ENCODE measurements at places on chromosomes 1 and 21.
A peak's percentile ranks its signal among the peaks of the same experiment; 100 is the strongest.

DNA sequence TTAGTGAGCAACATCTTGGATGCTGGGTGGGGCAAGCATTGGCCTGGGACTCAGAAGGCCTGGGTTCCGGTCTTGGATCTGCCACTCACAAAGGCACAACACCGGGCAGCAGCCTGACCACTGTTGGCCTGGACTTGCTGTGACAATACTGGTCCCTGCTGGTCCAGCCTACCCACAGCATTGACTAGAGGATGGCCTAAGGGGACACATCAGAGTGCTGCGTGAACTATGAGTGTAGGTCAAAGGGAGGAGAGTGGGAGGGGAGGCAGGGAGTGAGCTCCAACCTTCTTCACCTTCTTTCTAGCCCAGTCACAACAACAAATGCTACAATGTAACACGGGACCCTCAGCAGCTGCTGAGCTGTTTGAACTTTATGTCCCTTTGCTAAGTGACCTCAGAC lies 31.1 kb downstream of the TMEM50A start:
- no peak for DNase-seq

DNA sequence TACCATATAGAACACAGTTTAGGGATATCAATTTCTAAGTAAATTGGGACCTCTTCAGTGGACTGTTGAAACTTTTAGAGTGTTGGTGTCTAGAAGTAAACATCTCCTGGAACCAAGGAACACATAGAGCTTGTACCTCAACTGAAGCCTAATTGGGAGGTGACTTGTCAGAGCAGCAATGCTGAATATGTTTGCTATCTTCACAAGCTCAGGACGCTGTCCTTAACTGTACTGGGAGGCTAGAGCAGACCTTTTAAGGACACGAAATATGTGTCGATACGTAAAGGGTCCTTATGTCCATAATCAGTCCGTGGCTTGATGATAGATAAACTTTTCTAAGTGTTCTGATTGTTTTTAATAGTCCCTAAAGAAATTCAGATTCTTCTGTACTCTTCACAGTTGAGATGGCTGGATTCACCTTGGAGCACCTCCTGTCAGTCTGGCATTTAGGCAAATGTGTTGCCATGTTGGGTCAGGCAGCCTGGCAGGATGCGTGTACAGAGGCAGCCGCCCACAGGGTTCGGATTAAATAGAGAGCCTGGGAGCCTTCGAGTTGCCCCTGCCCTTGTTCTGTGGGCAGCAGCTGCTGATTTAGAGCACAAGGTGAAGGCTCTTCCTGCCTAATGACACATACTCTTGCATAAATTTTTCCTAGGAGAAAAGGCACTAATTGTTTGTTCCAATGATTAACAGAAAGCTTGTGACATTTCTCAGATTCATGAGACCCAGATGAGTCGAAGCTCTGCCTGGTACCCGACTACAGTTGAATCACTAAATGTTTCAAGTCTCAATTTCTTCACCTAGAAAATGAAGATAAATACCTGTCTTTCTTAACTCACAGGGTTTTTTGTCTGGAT lies 3.6 kb downstream of the ACTN2 start:
- no peak for DNase-seq

GRCh38 chr1:22329148-22329515 lies 122.5 kb upstream of the ZBTB40 start:
- no peak for DNase-seq

- DNase-seq = no peak
Measured at GRCh38 chr21:33332143-33332542, 7.4 kb downstream of the IFNAR1 start.

DNA sequence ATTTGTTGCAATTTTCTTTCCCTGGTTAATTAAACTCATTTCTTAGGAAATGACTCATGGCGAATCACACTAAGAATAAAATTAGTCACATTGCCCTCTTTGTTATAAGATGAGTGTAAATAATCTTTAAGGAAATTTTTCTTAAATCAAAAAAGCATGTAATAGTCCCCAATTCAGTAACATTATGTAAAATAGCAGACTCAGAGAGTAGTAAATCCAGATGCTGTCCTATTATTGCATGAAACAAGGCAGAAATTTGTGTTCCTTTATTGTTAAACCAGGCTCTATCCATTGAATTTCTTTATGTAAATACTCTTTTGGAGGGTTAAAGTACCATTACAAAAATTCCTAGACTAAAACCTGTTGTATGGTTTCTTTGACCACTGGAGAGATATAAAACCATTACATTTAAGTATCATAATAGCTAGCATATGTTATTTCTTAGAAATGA lies 154.5 kb upstream of the C1orf87 start:
- DNase-seq = no peak

DNA sequence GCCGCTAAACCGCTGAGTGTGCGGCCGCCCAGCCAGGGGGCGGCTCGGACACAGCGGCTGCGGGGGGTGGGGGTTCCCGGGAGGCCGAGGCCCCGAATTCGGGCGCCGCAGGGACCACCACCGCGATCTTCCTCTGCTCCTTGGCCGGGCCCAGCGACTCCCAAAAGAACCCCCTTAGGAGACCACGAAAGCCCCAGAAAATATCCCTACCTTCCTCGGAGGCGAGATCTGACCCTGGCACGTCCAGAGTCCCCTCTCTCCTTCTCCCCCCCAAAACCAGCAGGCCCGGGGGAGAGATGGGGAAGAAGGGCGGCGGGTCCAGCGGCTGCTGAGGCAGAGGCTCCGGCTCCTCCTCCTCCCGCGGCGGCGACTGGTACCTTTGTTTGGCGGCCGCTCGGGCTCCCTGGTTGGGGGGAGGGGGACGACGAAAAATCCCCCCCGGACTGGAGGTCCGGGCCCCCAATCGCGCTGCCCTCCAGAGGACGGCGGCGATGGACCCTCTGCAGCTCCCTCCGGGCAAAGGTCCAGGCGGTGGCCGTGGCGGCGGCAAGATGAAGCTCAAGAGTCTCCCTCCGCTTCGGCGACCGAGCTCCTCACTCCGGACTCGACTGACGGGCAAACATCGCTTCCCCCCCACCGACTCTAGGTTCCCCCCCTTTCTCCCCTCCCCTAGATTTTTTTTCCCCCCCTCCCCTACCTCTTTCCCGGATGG lies at the start of gene ARID4B:
ARID4B (minus strand) TSS at position 621 of the 712 bp plus-strand sequence. CDS start 1,260 bp downstream, outside the sequence.
- DNase-seq = peak; percentile 69

GRCh38 chr1:18464665-18465050 lies 16.1 kb upstream of the KLHDC7A start:
- DNase-seq = no peak

DNA sequence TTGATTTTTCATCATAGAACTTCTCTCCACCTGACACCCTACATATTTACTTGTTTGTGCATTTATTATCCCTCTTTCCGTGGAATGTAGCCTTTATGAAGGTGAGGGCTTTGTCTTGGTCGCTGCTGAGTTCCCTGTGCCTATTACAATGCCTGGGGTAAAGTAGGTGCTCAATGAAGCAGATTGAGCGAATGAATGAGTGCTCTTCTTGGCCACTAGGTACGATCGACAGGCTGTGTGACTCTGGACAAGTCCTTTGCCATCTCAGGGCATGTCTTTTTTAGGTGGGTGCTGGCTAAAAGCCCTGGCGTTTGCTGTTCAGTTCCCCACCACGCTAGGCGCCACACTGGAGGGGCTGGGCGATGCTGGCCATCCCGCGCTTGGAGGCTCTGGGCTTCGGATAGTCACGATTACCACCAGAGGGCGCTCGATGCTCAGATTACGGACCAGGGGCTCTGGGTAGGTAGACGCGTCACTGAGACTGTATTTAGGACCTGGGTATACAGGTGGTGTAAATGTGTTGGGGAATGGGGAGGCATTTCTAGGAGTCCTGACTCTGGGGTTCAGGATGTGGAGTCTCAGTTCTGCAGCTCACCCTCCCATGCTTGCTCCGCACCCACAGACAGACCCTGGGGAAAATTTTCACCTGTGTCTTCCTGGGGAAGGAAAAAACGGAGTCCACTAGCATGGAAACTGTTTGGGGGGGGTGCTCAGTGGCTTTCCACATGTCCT lies 71.0 kb upstream of the CSF3R start:
- DNase-seq = peak; percentile 62

DNA sequence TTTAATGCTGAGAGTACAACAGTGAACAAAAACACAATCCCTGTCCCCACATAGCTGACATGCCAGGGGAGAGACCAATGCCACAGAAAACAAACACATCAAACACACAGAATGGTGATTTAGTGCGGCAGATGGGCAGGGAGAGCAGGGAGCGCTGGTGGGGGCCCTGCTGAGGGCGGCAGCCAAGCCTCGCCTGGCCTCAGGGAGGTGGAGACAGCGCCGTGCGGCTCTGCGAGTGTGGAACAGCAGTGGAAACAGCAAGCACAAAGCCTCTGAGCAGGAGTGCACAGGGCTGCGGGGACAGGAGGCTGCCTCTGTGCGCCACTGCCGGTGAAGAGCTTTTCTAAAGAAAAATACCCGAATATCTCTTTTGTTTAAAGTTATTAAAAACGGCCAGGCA lies 17.0 kb downstream of the MCM3AP start:
- no peak for DNase-seq

GRCh38 chr1:17732475-17732874 lies 22.7 kb upstream of the ACTL8 start:
- no peak for DNase-seq

DNA sequence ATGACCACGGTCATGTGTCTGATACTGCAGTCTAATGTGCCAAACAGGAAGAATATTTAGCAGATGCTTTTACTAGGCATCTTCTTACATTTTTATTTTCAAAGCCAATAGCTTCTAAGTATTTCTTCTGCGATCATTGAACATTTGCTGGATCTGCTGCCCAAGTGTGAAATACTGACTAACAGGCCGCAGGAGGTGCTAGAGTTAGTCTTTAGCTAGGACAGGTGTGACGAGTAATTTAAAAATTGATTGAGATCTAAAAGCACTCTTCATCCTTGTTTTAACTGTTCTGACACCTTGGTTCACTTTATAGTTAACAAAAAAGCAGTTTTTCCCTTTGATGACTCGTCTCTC lies 748 bp upstream of the FAM78B start:
- no peak for DNase-seq

DNA sequence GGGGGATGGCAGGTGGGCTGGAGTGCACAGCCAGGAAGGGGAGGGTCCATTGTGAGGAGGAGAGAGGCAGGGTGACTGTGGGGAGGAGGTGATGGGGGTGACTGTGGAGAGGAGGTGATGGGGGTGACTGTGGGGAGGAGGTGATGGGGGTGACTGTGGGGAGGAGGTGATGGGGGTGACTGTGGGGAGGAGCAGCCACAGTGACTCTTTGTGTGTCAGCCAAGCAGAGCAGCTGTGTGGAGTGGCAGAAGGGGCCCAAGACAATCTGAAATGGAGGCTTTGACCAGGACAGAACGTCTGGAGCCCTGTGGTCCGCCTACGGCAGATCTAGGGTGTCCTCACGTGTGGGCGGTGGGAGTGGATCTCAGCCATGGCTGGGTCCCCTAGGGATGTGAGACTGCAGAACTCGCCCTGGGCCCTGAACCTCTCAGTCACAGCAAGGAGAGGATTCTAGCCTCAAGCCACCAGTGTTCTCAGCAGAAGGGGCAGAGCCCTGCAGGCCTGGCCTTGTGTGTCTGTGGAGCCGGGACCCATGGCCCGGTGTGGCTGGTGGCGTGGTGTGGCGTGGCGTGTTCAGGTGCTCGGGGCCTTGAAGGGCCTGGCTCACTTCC lies 81.5 kb downstream of the OBSCN start:
- DNase-seq = no peak

DNA sequence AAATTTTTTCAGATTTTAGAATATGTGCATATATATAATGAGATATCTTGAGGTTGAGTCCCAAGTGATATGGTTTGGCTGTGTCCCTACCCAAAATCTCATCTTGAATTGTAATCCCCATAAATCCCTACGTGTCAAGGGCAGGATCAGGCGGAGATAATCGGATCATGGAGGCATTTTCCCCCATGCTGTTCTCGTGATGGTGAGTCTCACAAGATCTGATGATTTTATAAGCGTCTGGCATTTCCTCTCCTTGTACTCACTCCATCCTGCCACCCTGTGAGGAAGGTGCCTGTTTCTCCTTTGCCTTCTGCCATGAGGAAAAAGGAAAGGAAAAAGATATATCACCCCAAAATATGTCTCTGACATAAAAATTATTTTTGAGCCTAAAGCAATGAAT lies 64.6 kb downstream of the TOR3A start:
- DNase-seq = no peak

GRCh38 chr1:58432851-58433668 lies 113.5 kb downstream of the OMA1 start:
- peak; percentile 43 for DNase-seq

DNA sequence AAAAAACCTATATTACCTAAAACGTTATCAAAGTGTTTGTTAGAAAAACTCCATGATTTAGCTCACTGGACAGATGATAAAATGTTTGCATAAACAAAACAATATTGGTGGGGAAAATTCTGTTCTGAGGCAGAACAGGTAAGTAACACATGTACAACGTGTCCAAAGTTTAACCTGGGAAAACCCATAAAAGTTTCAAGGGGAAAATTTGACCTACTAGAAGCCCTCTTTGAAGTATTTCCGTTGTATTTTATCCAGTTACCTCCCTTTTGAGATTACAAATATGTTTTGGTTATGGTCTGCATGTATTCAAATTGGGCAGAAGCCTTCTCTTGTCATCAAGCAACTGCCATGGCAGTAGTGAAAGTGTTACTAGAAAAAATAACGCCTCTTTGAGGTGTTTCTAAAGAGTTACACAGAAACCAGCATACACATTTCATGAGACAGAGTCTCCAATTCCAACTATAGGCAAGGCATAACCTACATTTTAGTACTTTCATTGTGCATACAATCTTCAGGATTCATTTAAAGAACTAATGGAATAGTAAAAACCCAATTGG lies 58.0 kb upstream of the PDC start:
- no peak for DNase-seq

DNA sequence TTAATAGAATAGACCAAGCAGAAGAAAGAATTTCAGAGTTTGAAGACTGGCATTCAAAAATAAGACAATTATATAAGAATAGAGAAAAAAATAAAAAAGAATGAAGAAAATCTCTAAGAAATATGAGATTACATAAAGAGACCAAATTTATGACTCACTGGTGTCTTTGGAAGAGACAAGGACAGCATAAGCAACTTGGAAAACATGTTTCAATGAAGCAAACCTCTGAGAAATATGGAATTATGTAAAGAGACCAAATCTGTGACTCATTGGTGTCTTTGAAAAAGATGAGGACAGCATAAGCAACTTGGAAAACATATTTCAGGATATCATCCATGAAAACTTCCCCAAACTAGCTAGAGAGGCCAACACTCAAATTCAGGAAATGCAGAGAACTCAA lies 60.4 kb upstream of the LYPLAL1 start:
- DNase-seq = no peak

DNA sequence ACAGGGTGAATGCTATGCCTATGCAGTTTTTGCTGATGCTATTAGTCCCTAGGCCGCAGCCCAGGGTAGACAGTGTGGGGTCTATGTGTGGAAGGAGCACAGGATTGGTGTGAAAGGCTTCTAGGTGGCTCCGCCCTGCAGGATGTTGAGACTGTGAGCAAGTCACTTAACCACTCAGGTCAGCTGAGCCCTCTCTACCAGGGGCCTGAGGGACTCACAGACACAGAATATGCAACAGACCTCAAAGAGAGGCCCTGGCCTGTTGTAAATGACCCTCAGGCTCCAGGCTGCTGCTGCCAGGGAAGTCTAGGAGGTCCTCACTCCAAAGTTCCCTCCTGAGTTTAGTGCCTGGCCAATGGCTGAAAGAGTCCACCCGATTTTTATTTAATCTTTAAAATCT lies 11.0 kb downstream of the NHLH2 start:
- no peak for DNase-seq

- no peak for DNase-seq
Measured at GRCh38 chr1:88649932-88650331, 34.1 kb upstream of the PKN2 start.

GRCh38 chr1:115677182-115677555 lies 35.4 kb downstream of the VANGL1 start:
- DNase-seq = no peak

Data from NCI-H2227 treated with DMSO at 0.1 percent for 48 hours (cell line).